ENCODE measurements at places on chromosomes 16 and 17.
A peak's percentile ranks its signal among the peaks of the same experiment; 100 is the strongest.

- no peak for DNase-seq
Measured at GRCh38 chr17:19302791-19303331, 59.7 kb downstream of the B9D1 start.

- peak; percentile 43 for DNase-seq
Measured at GRCh38 chr17:17922070-17922614, 50.1 kb downstream of the TOM1L2 start.

DNA sequence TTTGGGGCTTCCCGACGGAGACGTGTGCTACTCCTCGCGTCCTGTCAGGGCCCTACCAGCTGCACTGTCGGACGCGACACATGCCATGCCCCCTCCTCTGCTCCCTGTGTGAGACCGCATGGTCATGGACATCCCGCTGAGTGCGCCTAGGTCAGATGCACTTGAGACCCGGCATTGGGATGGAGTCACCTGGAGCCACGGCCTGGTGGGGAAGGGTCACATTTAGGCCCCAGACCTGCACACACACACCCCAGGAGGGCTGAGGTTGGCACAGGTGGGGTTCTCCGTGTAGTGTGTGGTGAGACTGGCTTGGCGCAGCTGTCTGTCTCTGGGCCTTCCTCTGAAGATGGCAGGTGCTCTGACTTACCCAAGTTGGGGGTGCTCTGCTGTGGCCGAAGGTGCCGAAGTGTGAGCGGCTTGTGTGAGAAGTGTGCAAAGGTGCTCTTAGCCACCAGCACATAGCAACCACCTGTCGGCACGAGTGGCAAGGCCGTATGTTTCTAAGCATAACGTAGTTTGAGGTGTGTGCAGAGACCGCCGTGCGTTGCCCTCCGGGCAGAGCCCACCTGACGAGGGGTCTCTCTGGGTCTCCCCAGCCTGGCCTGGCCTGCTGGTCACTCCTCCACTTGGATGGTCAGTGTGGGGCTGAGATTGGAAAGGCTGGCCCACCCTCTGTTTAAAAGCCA lies 108.6 kb downstream of the BANP start:
- DNase-seq: no peak

- peak; percentile 91 for DNase-seq
Measured at GRCh38 chr16:84266451-84266850, 26.6 kb upstream of the KCNG4 start.

DNA sequence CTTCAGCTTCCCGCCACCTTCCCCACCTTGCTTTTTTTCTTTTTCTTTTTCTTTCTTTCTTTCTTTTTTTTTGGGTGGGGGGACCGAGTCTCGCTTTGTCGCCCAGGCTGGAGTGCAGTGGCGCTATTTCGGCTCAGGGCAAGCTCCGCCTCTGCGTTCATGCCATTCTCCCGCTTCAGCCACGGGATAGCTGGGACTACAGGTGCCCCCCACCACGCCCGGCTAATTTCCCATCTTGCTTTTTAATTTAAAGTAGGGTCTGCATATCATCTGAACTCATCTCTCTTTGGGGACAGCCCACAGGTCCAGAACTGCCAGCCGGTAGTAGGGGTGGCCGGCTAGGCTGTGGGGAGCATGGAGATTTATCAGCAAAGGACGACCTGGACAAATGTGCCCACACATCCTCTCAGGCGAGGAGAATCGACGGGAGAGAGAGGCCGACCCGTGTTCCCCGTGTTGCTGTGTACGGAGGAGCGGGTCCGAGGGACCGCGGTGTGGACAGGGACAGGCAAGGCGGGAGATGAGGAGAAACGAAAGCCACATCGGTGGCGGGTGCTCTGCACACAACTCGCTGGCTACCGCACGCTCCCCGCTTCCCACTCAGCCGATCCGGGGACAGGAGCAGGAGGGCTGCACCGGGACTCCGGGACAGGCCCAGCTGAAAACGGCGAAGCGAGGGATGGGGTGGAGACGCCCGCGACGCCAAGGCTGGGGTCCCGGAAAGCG lies 2.4 kb downstream of the MT1M start:
- no peak for DNase-seq

DNA sequence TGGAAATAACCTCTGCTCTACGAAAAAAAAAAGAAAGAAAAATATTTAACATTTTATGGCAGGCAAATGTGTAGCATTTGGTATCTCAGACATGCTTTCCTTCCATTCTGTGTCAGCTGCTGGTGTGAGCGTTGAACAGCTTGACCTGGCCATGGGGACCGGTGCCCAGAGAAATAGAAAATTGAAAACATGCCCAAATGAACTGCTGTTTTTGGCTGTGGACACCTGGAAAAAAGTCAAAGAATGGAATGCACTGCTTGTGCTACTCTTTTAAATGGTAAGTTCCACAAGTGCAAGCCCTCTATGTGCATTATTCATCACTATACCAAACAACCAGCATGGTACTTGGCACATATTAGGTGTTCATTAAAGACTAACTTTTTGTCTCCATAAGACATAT lies 127.2 kb downstream of the CDH8 start:
- no peak for DNase-seq
